ENCODE measurements at places on chromosomes 2 and 18. TPM values are rescaled to one million over a fixed set of nuclear protein-coding genes. Genes with fewer than 3 reads are reported as not detected.

DNA sequence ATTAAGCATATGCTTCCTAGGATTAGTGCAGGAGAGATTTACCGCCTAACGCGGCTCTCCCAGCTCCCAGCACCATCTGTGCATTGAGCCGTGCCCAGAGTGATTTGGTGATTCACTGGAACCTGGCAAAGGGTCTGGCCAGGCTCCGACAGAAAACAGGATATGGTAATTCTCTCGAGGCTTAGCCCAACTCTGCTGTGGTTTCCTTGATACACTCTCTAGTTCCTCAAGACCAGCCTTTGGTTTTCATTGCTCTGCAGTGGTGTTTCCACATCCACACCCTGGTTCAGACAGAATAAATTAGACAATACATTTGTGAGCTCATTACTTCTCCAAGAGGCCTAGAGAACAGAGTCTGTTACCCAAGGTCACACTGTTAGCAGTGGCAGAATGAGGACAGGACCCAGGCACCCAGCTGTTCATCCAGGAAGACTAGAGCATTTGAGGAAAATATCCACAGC is 23.0 kb upstream of the SMAD2 start:
- DNase-seq, result peak; percentile 65

ELOA2 gene
- total RNA-seq, result not detected

SERPINB10 gene
- not detected for total RNA-seq

OSR1 gene
- not detected for total RNA-seq

DYNAP gene
- not detected for total RNA-seq

DNA sequence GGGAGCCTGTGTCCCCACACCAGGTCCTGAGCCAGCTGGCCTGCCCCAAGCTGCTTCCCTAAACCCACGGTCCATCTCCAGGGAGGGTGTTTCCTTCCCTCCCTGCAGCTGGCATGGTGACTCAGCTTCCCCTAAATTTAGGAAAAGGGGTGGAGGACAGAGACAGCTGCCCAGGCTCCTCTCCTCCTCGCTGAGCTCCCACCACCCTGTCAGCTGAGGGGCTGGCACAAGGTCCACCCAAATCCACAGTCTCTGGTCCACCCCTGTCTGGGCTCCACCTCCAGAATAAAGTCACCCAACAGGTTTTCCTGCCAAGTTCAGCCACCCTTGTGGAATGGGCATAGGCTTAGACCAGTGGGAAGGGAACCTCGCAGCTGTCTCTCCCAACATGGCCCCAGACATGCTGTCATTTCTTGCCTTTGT is 156.5 kb downstream of the TNS1 start:
- DNase-seq, result no peak

GRCh38 chr18:57107140-57107832 is 39.6 kb upstream of the BOD1L2 start:
- DNase-seq, result no peak

- no peak for DNase-seq
Measured at GRCh38 chr18:79823120-79823519, 25.4 kb downstream of the KCNG2 start.

- no peak for DNase-seq
Measured at GRCh38 chr2:166972418-166972817, 84.1 kb downstream of the XIRP2 start.

- DNase-seq, result no peak
Measured at GRCh38 chr2:14654835-14655282, 22.3 kb downstream of the LRATD1 start.

DNA sequence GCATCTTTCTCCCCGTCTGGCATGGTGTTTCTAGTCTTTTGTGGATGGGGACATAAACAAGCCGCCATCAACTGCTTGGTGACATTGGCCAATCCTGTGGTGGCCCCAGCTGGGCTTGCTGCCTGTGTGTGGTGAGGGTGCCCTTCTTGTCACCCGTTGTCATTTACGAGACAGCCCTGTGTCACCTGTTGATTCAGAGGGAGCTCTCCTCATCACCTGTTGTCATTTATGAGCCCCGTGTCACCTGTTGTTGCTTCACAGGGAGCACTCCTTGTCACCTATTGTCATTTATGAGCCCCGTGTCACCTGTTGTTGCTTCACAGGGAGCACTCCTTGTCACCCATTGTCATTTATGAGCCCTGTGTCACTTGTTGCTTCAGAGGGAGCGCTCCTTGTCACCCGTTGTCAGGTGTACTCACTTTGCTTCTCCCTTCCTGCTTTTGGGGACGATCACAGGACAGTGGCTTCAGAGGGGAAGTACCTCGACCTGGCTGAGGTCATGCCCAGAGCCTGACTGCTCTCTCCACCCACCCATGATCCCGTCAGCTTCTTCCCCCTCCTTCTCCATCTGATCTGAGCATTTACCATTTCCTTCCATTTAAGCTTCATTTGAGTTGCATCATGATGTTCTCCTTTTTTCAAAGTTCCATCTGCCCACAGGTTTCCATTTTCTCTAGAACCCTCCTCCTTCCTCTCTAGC is 29.1 kb downstream of the HPCAL1 start:
- peak; percentile 62 for DNase-seq

DNA sequence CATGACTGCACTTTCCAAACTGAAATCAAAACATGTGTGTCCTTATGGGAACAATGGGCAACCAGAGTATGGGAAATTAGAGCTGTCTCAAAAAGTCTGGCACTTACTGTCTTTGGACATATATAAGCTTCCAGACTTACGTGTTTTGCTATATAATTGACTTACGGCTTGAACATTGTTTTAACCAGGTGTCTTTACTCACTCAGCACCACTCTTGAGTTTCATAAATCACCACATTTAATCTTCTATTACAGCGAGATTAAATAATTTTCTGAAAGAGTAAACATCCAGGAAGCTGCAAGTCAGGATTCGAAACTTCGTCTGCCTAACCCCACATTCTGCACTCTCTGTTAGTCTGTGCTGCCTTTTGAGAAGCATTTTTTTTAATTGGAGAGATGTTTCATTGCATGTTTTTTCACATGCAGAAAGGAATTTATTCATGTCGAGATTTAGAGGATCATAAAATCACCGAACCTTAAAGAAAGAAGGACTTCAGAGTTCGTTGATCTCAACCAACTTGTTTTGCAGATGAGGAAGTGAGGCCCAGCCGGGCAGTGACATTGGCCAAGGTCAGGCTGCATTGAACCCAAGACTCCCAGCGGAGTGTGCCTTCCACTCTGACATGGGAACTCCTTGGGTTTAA is 137.3 kb downstream of the SETBP1 start:
- DNase-seq, result no peak

EVX2 gene
- not detected for total RNA-seq

DNA sequence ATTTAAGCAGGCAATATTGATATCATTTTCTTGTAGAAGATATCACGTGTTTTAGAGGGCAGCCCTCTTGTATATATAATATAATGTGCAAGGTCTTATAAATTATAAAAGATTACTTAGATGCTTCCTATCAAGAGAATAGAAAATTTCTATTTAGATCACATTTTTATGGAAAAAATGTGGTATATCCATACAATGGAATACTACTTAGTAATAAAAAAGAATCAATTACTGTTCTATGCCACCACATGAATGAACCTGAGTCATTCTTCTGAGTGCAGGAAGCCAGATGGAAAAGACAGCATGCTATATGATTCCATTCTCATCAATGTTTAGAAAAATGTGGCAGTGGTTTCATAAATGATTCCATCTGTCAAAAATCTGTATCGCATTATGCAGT is 23.6 kb downstream of the CYP27C1 start:
- no peak for DNase-seq

DNA sequence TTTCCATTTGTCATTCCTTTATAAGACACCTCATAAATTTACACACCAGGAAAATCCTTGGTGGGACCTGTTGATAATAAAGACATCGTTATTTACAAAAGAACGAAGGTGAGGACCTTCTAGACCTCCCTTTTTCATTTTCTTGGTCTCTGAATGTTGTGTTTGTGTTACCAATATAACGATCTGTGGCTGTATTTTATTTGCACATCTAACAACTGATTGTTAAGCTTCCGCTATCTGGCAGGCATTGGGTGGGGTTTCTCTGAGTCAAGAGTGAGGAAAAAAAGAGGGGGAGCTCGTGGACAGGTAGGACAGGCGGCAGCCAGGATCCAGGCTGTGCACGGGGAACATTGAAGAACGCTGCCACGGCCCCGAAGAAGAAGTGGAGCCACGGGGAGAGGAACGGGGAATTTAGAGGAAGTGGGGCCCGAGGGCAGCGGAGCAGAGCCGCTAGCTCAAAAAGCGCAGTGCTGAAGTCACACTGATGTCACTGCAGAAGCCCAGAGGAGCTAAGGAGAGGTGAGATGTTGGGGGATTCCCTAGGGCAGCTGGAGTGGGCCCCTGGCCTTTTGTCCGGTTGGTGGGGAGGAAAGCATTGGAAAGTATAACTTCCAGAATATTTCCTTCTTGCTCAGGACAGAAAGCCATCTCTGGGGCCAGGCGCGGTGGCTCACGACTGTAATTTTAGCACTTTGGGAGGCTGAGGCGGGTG is 20.9 kb upstream of the DNMT3A start:
- DNase-seq, result peak; percentile 59

- peak; percentile 96 for DNase-seq
Measured at GRCh38 chr2:239267288-239267951, 133.4 kb downstream of the HDAC4 start.

DNA sequence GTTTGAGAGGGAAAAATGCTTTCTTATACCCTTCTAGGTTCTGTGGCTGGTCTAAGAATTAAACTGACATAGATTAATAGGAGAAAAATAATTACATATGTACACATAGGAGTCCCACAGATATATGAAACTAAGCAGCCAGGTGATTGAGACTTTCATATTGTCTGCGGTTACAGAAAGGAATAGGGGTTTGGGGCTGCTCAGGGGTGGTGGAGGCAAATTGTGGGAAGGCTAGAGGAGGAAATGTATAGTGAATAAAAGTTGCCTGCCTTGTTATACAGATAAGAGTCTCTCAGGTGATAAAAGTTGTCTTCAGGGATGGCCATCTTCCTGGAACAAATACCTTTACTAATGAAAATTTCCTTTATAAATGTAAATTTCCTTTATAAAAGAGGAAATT is 28.6 kb downstream of the MDH1 start:
- no peak for DNase-seq

DNA sequence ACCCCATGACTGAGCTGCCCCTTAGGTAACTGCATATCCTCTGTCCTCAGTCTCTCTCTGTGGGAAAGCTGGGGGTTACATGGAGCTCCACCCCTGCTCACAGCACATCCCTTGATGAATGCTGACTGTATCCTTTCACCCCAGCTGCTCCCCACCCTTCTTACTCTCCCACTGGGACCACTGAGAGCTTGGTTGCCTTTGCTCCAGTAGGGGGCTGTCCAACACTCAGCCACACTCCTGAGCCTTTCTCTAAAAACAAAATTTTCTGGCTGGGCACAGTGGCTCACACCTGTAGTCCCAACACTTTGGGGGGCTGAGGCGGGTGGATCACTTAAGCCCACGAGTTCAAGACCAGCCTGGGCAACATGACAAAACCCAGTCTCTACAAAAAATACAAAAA is 89.2 kb upstream of the MSH2 start:
- no peak for DNase-seq
